NCI-H226 (cell line): ENCODE measurements at places on chromosomes 6 and 20.

- DNase-seq: peak; percentile 80
These were observed 721 bp downstream of the KDM1B start for GRCh38 chr6:18155864-18156421.

DNA sequence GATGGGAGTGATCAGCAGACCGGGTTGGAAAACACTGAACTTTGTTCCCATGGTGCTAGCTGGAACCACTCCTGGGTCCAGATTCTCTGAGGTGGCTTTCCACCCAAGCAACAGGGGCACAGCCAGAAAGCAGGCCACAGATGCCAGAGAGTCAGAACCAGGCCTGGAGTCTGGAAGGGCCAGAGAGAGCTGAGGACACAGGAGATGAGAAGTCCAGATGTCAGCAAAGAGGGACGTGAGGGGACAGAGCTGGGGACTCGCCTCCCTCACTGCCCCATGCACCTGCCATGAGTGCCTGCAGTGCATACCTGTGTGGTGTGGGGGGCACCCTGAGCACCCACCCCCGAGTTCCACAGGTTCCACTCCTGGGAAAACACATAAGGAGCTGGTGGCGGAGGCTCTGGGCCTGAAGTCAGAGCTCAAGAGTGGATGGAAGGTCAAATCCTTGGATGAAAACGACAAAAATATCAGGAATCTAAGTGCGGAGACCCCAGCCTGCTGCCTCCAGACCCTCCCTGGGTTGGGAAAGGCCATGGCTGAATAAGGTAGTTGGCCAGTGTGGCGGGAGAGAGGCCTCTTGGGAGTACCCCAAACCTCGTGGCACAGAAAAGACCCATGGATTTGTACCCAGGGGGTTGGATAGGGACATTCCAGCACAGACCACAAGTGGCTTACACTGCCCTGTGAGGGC, 224.2 kb downstream of the SYNDIG1 start:
- no peak for DNase-seq

DNA sequence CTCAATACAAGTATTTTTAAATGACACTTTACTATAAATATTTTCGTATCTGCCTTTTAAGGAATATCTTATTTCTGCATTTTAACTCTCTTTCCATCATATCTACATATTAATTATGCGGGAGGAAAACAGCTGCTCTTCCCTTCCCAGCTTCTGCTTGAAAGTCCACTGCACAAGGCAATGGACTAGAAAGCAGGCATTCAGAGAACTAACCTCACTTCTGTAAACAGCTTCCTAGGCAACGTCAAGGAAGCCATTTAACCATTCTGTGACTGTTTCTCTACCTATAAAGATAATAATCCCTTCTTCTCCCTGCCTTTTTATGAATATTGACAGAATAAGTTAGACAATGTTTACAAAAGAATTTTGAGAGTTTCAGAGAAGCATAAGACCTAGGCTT, 319.4 kb downstream of the BTBD9 start:
- DNase-seq: no peak

DNA sequence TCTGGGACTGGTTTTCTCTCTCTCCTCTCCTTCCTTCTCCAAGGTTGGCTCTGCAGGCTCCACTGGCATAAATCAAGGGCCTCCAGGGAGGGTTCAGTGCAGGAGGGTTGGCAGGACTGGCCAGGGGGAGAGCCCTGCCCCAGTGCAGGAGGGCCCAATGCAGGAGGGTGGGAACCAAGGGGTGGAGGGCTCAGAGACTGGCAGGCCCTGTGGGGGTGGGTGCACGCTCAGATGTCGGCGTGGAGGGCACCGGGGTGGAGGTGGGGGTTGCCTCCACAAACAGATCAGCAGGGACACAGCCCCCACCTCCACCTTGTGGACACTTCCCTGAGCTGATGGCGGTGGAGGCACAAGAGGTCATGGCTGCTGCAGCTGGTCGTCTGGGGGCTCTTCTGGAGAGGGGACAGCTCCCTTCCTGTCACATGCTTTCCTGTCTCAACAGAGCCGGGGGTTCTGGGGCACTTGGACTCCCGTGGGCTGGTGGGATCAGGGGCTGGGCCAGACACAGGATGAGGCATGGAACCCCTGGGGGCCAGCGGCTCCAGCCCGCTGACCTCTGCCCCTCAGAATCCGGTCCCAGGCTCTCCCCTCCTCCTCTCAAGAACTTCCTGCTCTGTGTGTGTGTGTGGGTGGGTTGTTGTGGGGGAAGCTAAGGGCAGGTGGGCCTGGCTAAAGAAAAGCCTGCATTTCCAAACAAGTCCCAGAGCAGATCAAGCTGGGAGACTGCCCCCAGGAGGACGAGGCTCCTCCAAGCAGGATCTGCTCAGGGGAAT, 2.7 kb upstream of the ABHD16B start:
- DNase-seq: no peak

DNA sequence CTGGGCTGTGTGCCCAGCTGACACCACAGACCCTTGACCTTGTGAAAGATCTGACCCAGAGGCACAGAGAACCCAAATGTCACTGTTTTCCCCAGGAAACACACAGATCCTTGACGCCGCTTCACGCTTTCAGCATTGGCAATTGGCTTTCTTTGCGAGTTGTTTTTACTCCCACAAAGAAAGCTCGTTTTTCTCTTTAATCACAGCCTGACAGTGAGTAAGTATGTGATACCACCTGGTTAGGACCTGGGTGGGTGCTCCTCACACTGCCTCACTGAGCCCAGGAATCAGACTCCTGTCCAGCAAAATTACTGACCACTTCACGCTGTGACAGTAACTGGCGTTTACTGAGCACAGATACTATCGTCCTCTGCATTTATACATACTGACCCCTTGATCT, 13.0 kb downstream of the RPL10A start:
- no peak for DNase-seq

DNA sequence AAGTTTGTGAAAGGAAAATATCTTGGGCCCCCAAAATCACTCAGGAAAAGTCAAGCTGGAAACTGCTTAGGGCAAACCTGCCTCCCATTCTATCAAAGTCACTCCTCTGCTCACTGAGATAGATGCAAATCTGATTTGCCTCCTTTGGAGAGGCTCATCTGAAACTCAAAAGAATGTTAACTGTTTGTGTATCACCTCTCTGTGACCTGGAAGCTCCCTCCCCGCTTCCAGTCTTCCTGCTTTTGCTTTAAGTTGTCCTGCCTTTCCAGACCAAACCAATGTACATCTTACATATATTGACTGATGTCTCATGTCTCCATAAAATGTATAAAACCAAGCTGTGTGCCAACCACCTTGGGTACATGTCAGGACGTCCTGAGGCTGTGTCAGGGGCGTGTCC, 331.4 kb upstream of the QKI start:
- no peak for DNase-seq
